Epithelial cell of proximal tubule (primary cell): ENCODE measurements at places on chromosomes 16 and 17. TPM values are rescaled to one million over a fixed set of nuclear protein-coding genes. Genes with fewer than 3 reads are reported as not detected.

The STX1B gene
- 0.40 and 0.58 TPM in 2 replicates for total RNA-seq

The VTN gene
- total RNA-seq = not detected in 2 replicates

The KRT20 gene
- not detected in 2 replicates for total RNA-seq

The GPR179 gene
- total RNA-seq = not detected in 2 replicates

The FAM171A2 gene
- total RNA-seq = 8.0 and 15.0 TPM in 2 replicates

The TBC1D3K gene
- total RNA-seq = not detected in 2 replicates

DNA sequence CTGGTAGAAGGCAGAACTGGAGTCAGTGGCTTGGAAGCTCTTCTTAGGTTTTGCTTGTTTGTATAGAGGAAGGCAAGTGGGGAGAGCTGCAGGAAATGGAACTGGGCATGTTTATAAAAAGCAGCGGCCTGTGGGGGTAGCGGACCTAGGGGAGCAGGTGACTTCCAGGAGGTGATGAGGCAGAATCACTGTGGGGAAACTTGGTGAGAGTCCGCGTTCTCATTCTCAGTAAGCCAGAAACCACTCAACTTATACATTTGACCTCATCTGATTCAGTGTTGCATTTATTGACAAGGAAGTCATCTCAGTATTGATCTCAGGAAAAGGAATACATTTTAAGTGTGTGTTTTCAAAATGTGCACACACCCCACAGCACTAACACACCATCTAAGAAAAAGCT is 299.8 kb downstream of the CNTNAP4 start:
- DNase-seq = no peak

DNA sequence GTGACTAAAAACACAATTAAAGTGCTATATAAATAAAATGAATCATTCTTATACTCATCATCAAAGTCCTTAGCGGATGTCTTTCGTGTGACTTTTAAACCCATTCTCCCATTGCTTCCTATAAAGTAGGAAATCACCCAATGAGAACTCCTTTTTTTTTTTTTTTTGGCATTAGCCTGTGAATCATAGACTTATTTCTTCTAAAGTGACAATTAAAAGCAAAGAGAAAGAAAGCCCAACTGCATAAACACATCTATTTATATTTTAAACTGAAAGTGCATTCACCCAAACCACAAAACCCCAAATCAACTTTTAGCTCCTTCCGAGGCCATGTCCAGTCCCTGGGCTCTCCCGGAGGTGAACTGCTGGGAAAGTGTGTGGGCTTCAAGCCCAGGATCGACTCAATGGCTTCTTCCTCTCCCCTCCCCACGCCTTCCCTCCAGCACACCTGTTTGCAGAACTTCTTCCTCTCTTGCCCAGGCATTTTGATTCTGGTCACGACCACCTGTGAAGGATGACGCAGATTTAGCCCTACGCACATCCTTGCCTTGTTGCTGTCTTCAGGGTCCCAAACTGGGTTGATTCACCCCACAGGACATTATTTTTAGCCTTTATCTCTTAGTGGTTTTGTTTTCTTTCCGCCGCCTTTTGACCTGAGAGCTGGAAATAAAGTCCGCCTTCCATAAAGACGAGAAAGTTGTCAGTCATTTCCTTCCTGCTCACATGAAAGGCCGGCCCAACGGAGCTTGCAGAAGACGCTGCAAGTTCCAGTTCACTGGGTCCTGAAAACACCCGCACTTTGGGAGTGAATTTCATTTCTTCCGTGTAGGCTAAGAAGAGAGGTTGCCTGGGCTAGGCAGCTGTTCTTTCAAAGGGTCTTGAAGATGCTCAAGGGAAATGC is 166.8 kb downstream of the MAP2K6 start:
- DNase-seq = no peak

GRCh38 chr17:79652999-79653643 is 42.3 kb upstream of the RBFOX3 start:
- DNase-seq = no peak

DNA sequence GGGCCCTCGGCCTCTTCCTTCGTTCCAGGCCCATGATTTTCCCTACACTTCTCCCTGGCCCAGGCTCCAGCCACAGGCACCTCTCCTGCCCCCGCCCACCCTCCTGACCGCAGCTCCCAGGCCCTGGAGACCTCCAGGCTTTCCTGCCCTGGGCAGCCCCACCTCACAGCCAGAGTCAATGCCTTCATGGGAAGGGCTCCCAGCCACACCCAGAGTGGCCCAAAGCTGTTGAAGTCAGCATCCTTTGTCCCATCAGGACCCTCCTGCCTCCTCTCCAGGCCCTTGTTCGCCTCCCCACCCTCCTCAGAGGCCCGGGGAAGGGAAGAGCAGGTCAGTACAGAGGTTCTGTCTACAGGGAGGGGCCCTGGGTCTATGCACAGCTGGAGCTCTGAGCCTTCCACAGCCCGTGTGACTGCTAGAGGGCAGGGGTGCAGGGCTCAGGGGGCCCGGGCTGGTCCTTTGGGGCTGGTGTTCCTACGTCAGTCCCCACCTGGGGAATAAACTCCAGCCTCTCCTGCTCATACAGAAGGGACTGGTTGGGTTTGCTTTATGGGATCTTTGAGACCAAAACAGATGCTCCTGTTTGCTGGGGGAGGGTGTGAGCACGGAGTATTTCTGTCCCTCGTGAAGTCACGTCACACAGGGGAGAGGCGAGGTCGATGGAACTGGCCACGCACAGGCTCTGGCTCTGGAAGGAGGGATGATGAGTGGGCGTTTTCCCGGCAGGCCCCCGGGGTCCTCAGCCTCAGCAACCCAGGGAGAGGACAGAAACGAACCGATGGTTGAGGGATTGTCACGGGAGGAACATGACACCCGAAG is 20.3 kb downstream of the TRARG1 start:
- no peak for DNase-seq

DNA sequence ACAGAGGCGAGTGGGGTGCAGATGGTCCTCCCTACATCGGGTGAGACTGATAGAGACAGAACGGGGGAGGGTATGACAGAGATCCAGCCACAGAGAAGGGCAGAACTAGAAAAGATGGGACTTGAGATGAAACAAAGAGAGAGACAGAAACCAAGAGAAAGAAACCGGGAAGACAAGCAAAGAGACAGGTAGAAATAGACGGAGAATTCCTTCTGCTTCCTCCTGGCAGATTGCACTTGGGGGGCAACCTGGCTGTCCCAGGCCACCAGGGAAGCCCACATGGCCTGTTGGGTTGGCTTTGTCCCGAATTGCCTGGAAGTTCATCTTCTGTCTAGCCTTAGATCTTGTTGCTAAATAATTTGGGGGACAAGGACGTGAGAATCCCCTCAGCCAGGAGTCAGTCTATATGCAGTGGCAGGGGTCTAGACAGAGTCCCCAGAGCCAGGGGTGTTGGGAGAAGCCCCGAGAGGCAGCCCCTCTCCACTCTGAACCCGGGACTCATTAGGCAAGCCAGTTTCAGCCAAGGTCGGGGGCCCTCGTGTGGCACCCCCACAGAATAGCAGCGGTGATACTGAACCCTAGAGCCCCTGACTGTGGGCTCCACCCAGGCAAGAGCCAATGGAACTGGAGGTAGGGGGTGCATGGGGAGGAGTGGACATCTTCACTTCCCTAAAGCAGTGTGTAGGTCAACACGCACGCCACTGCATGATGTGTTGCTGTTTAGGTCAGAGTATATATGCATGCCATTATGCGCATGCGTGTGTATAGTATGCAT is 627 bp upstream of the TSPOAP1 start:
- DNase-seq = no peak

GRCh38 chr16:57538235-57538721 is 1.9 kb upstream of the CCDC102A start:
- DNase-seq = no peak

DNA sequence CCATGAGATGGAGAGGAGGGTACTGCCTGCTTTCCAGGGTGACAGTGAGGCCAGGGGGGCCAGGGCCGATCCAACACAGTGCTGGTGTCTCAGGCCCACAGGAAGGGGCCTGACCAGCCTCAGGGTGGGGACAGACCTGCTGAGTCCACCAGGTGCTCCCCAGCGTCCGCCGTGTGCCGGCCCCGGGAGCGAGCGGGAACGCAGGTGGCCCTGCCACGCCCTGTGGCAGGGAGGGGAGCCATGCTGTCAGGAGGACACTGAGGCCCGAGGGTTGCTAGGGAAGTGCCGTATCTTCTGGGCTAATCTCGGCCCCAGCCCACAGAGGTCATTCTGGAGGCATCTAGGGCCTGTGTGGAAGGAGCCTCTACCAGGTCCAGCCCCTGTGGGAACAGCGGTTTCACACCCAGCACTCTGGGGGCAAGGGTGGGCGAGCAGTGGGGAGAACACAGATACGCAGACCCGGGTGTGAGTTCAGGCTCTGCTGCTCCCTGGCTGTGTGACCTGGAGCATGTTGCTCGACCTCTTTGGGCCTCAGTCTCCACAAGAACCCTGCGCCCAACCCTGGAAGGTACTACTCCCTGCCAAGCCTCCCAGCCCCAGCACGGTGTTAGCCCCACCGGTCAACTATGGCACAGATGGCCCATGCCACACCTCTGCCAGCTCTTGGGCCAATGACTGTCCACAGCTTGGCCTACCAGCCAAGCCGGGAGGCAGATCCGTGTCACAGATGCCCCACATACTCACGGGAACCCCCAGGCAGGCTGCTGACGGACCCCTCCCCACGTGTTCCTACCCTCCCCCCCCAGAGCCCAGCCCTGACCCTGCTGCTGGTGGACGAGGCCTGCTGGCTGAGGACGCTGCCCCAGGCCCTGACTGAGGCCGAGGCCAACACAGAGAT is 43.9 kb upstream of the ZC3H18 start:
- no peak for DNase-seq

GRCh38 chr16:62853887-62854286 is 817.6 kb upstream of the CDH8 start:
- DNase-seq = no peak

- no peak for DNase-seq
Measured at GRCh38 chr16:89442588-89442987, 47.8 kb downstream of the ANKRD11 start.

DNA sequence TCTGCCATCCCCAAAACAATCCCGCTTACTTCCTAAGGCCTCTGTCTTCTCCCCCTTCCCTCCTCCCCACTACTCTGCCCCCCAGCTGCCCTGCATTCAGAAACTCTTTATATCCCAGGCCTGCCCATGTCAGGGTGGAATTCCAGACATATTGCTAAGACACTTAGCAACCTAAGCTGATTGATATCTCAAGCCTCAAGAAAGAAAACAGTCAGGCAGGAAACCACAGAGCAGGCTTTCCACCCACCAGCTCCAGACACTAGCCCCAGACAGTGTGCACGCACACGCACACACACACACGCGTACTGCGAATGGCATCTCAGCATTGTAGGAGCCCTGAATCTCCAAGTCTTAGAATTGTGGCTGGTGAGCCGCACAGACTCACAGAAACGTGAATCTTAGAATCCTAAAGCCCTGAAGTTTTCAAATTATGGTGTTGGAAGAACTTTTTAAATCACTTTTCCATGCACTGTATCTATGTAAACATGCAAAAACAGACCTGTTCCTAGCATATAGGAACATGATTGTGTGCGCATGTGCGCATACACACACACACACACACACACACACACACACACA is 8.8 kb upstream of the LPCAT2 start:
- peak; percentile 59 for DNase-seq
